ENCODE measurements at places on chromosomes 5 and 9.

DNA sequence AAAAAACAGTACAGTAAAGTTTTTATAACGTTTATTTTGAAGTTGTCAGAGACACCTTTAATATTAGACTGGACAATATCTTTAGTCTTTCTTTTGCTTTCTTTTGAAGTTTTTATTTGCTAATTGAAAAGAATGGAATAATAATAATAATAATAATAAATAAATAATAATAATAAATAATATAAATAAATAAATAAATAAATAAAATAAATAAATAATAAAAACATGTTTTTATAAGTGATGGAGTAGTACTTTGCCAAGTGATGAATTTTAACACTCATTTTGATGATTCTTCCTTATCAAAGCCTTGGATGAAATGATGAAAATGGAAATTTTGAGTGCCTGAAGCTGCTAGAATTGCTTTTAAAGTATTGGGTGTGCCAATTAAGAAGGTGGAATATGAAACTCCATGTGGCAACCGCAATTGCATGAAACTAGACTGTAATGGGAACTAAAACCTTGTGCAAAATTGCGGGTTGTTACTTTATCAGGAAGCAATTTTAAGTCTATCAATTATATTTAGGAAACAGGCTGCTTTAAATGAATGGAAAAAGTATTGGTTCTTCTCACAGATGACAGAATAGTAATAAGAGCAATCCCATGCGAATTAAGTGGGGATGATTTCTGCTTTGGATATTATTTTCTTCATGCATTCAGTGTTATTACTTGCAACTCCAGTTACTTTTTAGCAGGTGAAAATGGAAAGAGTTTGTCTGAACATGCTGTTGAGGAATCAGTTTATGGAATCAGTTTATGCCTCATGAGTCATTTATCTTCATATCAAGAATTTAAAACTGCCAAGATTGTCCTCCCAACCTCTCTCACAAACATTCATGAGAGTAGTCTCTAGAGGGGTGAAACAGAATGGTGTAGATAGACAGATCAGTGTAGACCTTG lies 4.6 kb downstream of the ANXA1 start:
- no peak for DNase-seq

- DNase-seq = no peak
Observed at GRCh38 chr5:161585798-161586197, 39.3 kb upstream of the GABRB2 start.

DNA sequence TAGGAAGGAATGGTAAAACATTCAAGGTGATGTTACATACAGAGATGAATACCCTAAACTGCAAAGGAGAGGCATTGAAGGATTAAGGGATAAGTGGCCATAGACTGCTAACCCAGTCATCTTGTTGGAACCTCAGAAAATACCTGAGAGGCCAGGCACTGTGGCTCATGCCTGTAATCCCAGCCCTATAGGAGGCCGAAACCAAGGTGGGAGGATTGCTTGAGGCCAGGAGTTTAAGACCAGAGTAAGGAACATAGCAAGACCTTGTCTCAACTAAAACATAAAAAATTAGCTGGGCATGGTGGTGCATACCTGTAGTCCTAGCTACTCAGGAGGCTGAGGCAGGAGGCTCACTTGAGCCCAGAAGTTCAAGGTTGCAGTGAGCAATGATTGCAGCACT lies 10.9 kb downstream of the ECM2 start:
- no peak for DNase-seq

- DNase-seq = no peak
Observed at GRCh38 chr5:174617910-174618309, 106.5 kb upstream of the MSX2 start.

GRCh38 chr5:9919306-9920030 lies 289.3 kb upstream of the TAS2R1 start:
- DNase-seq = no peak

- no peak for DNase-seq
Observed at GRCh38 chr5:34534523-34535103, 121.5 kb upstream of the RAI14 start.

GRCh38 chr9:135840107-135840506 lies 67.2 kb downstream of the CAMSAP1 start:
- no peak for DNase-seq

DNA sequence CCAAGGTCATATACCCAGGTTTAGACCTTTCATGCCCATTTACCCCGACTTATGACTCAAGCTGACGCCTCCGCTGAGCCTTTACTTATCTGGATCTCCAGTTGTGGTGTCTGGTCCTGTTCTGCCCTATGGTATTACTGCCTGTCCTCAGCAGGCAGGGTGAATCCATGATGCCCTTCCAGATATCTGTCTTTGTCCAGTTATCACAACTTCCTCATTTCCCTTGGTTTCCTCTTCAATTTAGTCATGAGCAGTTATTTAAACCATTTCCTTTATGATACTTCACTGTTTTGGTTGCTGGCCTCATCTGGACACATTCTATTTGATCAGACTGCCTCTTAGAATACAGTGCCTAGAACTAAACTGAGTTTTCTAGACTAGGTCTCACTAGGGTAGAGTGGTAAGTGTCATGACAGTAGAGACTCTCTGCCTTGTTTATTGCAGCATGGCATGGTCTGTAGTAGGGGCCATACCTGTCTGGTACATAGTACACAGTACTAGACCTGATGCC lies 93.3 kb downstream of the MELK start:
- no peak for DNase-seq

- no peak for DNase-seq
Observed at GRCh38 chr5:168147106-168147505, 144.3 kb upstream of the WWC1 start.

GRCh38 chr9:127122176-127123063 lies at the start of gene ANGPTL2:
ANGPTL2 (minus strand) TSS chr9:127122635; CDS start chr9:127108731, 13,904 bp downstream.
- no peak for DNase-seq

DNA sequence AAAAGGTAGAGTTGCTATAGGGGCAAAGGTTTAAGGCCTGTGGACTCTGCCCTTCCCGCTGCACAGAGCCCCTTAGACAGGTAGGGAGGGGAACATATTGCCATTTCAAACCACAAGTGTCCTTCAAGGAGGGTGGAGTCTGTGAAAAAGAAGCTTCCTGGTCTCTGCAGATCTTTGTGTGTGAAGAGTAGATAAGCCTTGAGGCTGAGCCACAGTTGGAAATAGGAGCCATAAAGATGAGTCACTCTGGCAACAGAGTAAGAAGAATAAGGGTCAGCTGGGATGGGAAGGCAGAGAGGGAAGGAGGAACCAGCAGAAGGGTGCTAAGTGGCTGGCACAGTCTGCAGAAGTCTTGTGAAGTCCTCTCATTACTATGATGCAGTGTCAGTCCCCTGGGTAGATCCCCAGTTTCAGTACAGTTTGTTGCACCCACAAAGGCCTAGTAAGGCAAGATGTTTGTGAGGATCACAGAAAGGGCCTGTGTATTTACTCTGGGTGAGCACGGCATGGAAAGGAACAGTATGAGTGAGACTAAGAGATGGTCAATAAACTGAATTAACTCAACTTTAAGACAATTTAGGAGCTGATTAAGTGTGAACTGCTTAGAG lies 18.1 kb downstream of the GRXCR2 start:
- DNase-seq = no peak

DNA sequence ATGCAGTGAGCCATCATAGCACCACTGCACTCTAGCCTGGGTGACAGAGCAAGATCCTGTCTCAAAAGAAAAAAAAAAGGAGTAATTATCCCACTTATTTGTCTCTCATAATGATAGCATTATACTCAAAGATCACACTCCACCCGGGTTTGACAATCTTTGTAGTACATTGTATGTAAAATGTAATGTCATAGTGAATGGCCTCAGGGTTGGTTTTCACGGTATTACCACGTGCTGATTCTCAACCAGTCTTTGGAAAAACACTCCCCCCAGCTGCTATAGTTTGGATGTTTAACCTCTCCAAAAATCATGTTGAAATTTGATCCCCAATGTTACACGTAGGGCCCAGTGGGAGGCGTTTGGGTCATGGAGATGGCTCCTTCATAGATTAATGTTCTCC lies 402.4 kb upstream of the GRAMD2B start:
- DNase-seq = no peak

GRCh38 chr5:74471875-74472274 lies 168.7 kb downstream of the ENC1 start:
- DNase-seq = no peak

GRCh38 chr5:13985731-13986418 lies 41.4 kb upstream of the DNAH5 start:
- DNase-seq = no peak

- no peak for DNase-seq
Observed at GRCh38 chr5:121707178-121707577, 144.5 kb upstream of the FTMT start.

DNA sequence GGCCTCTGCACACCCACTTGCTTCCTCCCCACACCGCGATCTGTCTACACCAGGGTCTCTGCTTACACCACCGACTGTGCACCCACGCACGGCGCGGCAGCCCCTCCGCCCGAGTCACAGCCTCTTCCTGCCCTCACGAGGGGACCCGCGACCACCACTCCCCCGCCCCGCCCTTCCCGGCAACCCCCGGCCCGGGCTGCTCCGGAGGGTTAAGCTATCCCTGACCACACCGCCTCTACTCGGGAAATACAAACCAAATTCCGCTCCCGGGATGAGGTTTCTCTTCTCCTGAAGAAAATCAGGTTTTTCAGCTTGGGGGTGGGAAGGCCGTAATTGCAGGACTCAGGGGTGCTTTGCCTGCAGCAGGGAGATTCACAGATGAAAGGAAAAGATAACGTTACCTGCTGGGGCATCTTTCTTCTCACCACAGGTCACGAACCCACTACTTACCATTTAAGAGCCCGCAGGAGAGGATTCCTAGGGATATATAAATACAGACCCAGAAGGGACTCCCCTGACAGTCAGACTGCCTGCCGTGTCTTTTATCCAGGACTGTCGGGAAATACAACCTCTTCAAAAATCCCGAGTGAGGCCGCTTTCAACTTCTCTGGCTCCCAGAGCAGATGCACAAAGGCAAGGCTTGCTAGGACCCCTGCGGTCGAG lies 63.5 kb downstream of the ROR2 start:
- no peak for DNase-seq

GRCh38 chr5:74376187-74376586 lies 264.3 kb downstream of the ENC1 start:
- DNase-seq = no peak

DNA sequence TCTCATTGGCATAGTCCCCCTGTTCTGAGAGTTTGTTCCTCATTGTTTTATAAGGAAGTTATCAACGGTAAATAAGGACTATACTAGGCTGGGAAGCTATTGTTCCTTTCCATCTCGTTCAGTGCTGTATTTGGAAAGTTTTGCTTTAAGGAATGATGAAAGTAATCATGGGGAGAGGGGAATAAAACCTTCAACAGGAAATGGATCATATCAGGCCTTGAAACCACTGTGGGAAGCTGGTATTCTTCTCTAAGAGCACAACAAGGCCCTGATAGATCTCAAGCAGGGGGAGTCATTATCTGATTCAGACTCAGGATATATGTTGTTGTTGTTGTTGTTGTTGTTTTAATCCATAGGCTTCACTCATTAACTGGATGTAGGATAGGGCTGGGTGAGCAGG lies 474.5 kb downstream of the ENC1 start:
- no peak for DNase-seq

DNA sequence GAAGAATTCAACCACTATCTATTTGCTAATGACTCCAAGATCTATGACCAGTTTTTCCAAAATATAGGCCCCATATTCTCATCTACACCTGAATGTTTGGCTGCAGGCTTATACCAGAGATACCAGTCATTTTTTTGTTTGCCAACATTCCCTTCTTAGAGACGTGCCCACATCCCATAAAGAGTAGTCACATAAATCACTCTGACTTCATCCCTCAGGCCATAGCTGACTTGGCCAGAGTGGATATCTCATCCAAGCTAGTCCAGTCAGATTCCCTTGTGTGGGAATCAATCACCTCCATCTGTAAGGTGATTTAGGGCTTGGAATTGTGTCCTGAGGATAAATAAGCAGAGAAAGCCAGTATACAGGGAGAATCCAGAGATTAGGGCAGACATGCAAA lies 124.3 kb upstream of the SLC24A2 start:
- no peak for DNase-seq

- no peak for DNase-seq
Observed at GRCh38 chr5:80644900-80645299, 9.6 kb upstream of the MSH3 start.

DNA sequence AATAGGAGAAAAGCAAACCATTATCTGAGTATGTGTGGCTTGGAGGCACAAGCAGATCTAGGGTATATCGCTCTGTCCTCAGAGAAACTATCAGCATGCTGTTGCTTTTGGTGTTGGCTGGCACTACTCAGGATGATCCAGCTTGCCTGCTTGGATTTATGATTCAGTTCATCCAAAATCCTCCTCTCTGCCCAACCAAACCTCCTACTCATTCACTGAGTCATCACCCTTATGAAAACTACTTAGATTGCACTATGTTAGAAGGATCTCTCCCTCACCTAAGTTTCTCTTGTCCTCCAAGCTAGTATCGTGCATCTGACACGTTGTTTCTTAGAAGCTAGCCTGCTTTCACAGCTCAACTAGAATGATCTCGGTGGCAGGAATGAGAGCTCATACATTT lies 14.2 kb upstream of the ZBED3 start:
- no peak for DNase-seq

- DNase-seq = no peak
Observed at GRCh38 chr5:17367256-17367840, 130.7 kb upstream of the TAF11L2 start.

DNA sequence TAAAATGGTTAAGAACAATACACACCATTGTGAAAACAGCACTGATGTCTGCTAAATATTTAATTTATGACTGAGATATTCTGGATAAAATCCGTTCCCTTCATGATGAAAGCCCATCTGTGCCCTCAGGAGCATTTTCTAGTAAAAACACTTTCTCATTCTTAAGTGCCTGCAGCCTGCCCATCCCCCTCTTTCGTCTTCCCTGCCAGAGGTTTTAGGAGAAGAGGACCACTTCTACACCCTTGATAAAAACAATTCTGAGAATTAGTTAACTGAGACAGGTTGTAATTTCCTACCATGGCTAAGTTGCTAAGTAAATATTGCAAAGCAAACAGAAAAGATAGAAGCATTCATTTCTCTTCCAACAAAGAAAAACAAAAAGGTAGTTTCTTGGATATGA lies 272.6 kb downstream of the ATPSCKMT start:
- no peak for DNase-seq

GRCh38 chr5:116531635-116532034 lies 43.0 kb downstream of the SEMA6A start:
- no peak for DNase-seq

GRCh38 chr5:57692582-57693487 lies 210.2 kb upstream of the ACTBL2 start:
- no peak for DNase-seq

DNA sequence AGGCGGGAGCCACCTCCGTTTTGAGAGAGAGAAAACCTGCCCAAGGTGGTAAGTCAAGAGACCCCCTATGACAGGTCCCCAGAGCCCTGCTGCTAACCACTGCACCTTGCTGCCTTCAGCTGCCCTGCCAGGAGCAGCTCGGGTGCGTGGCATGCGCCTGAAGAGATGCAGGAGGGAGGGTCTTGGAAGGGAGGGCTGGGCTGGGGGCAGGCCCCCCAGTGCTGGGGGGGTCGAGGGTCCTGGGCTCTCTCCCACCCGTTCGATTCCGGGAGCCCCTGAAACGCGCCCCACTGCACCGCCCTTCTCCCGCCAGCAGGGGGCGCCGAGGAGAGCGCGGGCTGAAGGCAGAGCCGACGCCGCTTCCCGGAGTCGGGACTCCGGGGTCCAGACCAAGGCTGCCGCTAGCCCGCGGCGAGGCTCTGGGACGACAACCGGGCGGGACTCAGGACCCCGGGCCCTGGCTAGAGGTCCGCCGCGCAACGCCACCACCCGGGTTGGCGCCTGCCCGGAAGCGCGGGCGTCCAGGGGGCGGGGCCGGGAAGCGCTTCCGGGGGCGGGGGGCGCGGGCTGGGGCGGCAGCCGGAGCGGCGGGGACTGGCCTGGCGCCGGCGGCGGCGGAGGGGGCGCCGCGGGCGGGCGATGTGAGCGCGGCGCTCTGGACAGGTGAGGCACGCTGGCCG lies at the start of gene ZBTB34:
TSS of gene ZBTB34 (plus strand) at position 563 of the 680 bp plus-strand sequence. CDS start 18,761 bp downstream, outside the sequence.
- DNase-seq = peak; percentile 71
